Right lung (tissue), 10 donors: ENCODE measurements at places on chromosomes 5 and 9. TPM values are rescaled to one million over a fixed set of nuclear protein-coding genes. Genes with fewer than 3 reads are reported as not detected.
A peak's percentile ranks its signal among the peaks of the same experiment; 100 is the strongest.

DNA sequence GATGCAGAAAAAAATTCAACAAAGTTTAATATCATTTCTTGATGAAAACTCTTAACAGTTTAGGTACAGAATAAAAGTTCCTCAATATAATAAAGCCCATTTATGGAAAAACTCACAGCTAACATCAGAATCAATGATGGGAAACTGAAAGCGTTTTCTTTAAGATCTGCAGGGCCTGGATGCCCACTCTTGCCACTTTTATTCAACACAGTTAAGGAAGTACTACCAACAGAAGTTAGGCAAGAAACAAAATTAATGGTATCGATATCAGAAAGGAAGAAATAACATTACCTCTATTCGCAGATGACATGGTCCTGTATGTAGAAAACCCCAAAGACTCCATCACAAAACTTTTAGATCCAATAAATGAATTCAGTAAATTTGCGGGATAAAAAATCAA, 542.4 kb upstream of the RGMB start:
- no peak for DNase-seq

GRCh38 chr5:34778091-34778850, 60.7 kb upstream of the TTC23L start:
- no peak for DNase-seq

Gene PDZD2
- 16.9 TPM for polyA plus RNA-seq

DNA sequence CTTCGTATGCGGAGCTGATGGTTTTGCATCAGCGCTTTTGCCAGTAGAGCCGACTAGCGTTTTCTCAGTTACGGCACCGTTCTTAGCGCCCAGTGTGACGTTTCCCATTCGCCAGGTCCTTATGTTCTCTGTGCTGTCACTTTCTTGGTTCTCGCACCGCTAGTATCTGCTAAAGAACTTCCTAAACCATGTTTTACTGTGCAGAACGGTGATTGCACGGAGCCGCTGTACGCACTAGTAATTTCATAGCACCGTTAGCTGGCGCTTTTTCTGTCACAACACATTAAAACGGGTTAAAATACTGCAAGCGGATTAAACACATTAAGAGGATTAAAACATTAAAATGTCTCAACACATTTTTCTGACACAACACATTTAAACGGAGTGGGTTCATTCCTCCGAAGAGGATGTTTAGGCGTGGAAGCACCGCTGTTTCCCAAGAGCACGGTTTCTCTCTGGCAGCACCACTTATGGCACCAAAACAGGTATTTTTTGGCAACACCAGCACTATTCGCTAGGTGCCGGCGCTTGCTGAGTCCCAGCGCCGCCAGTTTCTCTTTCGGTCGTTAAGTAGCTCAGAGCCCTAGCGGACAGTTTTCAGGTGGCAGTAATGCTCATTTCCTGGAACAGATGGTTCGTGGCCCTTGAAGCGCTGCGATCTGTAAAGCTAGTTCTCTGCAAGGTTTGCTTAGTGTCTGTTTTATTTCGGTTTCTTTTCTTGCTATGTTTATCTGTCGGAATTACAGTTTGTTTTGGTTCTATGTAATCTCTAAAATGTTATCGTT, 20.3 kb downstream of the ANXA2R start:
- DNase-seq = peak; percentile 57

DNA sequence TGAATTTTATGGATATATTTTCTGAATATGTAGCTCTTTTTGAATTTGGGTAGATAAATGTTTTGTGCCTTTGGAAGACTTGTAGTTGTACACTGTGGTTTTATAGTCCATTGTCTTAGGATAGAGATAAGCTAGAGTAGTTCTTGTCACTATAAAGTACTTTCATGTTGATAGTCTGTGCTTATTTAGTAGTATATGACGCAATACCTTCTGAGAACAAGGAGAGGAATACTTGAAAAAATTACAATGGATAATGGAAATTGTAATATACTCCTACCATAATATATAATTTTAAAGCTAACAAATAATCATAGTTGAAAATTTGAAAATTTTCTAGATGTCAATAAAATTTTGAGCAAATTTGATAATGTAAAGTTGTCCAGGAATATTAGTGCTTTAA, 664.0 kb downstream of the TLE4 start:
- DNase-seq = no peak

GRCh38 chr5:103037673-103038455, 82.1 kb downstream of the GIN1 start:
- no peak for DNase-seq

GRCh38 chr5:72441094-72441723, 66.0 kb downstream of the ZNF366 start:
- DNase-seq = no peak

- no peak for DNase-seq
Observed at GRCh38 chr9:36504156-36504555, 68.5 kb upstream of the MELK start.

Gene MARCOL
- polyA plus RNA-seq = not detected

Gene STX17
- 41.0 TPM for polyA plus RNA-seq

- DNase-seq = no peak
Observed at GRCh38 chr9:20729523-20729922, 45.5 kb downstream of the FOCAD start.
